ENCODE measurements at places on chromosomes 6 and 20. TPM values are rescaled to one million over a fixed set of nuclear protein-coding genes. Genes with fewer than 3 reads are reported as not detected.

CALHM4 gene
- total RNA-seq, result not detected

OPRL1 gene
- total RNA-seq, result 3.5 TPM

FRK gene
- 1.1 TPM for total RNA-seq

HLA-DQB2 gene
- total RNA-seq, result not detected

Measured in chondrocyte (in vitro differentiated cells).